ENCODE measurements at places on chromosomes 2 and 18.

DNA sequence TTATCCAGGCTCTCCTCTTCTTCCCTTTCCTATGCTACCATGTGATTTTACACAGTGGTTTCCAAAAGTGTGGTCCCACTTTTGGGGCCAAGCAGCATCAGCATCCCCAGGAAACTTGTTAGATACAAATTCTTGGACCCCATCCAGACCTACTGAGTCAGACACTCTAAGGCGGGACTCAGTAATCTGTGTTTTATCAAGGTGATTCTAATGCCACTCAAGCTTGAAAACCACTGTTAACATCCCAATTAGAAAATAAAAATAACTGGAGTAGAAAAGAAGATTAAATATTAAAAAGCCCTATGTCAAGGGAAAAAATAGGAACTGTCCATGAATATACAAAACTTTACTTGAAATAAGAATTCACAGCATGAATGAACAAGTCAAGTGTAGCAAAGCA lies 10.8 kb downstream of the DSG2 start:
- no peak for DNase-seq

GRCh38 chr2:236731767-236732580 lies 162.3 kb downstream of the ACKR3 start:
- peak; percentile 52 for DNase-seq

- no peak for DNase-seq
Observed at GRCh38 chr2:37274359-37274965, 43.0 kb downstream of the NDUFAF7 start.

- no peak for DNase-seq
Observed at GRCh38 chr2:211996857-211997256, 541.7 kb downstream of the ERBB4 start.

DNA sequence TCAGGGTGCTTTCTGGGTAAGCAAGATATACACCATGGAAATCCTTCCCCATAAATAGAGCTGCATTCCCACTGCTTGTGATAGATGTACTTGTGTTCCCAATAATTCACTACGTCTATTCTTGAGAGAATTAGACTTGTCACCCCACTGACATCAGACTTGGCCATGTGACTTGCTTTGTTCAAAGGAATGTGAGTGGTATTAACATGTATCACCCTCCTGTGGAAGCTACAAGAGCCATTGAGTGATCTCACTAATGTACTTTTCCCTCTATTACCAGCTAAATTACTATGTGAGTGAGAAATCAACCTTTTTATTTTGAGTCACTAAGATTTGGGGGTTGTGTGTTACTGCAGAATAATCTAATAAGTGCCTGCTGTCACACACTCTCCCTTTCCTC lies 176.0 kb downstream of the CCDC178 start:
- no peak for DNase-seq

GRCh38 chr2:46876741-46877384 lies 38.7 kb downstream of the MCFD2 start:
- peak; percentile 71 for DNase-seq
